ENCODE measurements at places on chromosomes 6 and 20. TPM values are rescaled to one million over a fixed set of nuclear protein-coding genes. Genes with fewer than 3 reads are reported as not detected.
A peak's percentile ranks its signal among the peaks of the same experiment; 100 is the strongest.

- DNase-seq = peak; percentile 48
These were observed 189.0 kb downstream of the UST start for GRCh38 chr6:148935705-148936435.

DNA sequence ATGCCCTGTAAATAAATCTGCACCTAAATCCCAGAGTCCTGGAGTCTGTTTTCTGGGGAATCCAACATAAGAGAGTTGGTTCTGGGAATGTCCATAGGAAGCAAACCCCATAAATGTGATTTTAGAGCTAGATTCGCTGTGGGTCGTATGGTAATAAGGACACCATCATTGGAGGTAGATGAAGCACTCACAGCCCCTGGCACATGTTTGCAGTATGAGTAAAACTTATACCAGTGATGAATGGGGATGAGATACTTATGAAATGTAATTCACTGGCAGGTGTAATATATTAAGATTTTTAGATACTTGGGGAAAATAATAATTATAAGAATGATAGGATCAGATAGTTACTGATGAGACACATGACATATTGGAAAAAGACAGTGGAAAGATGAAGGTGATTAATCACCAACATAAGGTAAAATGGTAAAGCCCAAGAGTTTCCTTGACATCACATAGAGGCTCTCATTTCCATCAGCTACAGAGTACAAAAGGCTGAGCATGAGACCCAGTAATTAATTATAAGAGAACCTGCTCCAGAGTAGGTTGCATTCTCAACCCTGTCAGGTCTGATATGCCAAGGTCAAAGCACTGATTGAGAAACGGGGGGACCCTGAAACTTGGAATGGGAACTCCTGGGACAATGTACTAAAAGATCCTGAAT is 44.7 kb upstream of the THEMIS start:
- no peak for DNase-seq

- no peak for DNase-seq
These were observed 26.1 kb downstream of the FARS2 start for GRCh38 chr6:5287205-5287965.

- peak; percentile 22 for DNase-seq
These were observed 15.2 kb downstream of the NKX2-2 start for GRCh38 chr20:21498635-21499034.

LY86 gene
- total RNA-seq = not detected

HTR1E gene
- not detected for total RNA-seq

PRDM1 gene
- total RNA-seq = not detected

COL9A1 gene
- total RNA-seq = not detected

HEBP2 gene
- 76.0 TPM for total RNA-seq

All from MG63 (cell line).